Activated CD4-positive, CD25-positive, alpha-beta regulatory T cell (primary cell): ENCODE measurements at places on chromosomes 5 and 9.
A peak's percentile ranks its signal among the peaks of the same experiment; 100 is the strongest.

- DNase-seq = no peak
Measured at GRCh38 chr9:20659474-20659967, 24.5 kb upstream of the FOCAD start.

GRCh38 chr5:19616701-19617215, 371.2 kb downstream of the CDH18 start:
- no peak for DNase-seq

GRCh38 chr5:173069671-173070070, 13.5 kb downstream of the CREBRF start:
- no peak for DNase-seq

- DNase-seq = no peak
Measured at GRCh38 chr5:54539001-54539400, 21.4 kb downstream of the SNX18 start.

DNA sequence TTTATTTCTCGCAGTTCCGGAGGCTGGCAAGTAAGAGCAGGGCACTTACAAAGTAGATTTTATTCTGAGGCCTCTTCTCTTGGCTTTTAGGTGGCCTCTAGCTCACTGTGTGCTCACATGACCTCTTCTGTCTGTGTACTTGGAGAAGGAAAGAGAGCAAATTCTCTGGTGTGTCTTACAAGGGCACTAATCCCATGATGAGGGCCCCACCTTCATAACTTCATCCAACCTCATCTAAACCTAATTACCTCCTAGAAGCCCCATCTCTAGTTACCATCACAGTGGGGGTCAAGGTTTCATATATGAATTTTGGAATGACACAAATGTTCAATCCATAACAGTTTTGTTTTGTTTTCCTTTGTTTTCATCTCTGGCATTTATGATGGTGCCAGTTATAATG, 376.1 kb downstream of the ADGRV1 start:
- DNase-seq = no peak

DNA sequence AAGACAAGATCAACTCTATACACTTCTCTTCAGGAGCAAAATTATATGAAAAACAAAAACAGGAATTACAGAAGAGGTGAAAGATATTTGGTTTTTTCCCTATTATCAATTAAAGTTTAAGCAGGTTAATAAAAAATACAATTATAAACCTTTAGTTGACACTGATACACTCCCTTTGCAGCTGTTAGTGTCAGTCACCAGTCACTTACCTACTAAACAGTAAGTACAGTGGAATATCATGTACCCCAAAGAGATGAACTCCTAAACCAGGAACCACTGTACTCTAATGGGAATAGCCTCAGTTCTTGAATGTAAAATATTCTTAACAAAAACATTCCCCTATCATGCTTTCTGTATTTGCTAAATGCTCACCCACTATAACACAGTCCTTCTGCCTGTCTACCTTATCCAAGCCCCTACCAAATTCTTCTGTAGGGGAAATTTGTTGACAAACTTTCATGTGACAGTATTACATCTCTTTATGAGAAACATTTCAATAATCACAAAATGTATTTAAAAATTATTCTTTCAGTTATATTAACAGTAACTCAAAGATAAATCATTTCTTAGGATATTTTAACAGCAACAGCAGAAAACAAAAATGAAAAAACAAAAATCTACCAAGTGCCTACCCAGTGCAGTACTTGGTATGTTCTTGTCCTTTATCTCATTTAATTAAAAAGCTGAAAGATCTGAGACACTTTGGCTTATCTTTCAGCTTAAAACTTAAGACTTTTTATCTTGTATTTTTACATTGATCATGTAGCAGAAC, 212.8 kb downstream of the MLLT3 start:
- no peak for DNase-seq

DNA sequence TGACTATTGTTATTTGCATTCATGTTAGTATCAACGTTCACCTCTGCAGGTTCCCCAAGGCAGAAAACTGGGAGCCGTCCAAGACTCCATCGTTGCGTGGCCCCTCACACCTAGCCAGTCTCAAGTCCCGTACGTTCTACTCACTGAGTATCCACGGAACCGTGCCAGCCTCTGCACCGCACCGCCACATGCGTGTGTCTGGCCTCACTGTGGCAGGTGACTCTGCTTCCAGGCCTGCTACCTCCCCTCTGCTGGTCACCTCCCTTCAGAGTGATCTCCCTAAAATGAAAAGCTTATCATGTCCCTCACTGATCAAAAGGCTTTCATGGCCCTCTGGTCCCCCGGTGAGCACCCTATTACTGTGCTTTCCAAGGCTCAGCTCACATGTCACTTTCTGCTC, 108.1 kb downstream of the GABBR2 start:
- DNase-seq = no peak

DNA sequence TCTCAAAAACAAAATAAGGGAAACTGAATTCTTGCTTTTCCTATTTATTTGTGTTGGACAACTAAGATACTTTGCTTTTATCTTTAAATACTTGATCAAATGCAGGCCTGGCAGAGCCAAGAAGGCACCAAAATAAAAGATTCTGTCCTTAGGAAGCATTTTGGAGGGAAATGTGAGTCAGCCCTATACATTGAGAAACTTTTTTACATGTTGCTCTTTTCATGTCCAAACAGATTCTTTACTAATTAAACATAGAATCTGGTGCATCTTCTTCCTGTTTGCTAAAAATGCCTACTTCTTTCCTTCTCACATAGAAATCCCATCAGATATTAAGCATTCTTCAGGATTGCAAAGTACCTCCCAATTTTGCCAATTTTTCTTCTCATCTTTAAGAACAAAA, 1160.4 kb downstream of the EFNA5 start:
- DNase-seq = no peak

GRCh38 chr9:108113596-108113995, 624.0 kb upstream of the KLF4 start:
- DNase-seq = no peak

- DNase-seq = no peak
Measured at GRCh38 chr9:69089491-69089890, 53.9 kb downstream of the FXN start.

- no peak for DNase-seq
Measured at GRCh38 chr9:23502004-23502403, 324.0 kb downstream of the ELAVL2 start.

DNA sequence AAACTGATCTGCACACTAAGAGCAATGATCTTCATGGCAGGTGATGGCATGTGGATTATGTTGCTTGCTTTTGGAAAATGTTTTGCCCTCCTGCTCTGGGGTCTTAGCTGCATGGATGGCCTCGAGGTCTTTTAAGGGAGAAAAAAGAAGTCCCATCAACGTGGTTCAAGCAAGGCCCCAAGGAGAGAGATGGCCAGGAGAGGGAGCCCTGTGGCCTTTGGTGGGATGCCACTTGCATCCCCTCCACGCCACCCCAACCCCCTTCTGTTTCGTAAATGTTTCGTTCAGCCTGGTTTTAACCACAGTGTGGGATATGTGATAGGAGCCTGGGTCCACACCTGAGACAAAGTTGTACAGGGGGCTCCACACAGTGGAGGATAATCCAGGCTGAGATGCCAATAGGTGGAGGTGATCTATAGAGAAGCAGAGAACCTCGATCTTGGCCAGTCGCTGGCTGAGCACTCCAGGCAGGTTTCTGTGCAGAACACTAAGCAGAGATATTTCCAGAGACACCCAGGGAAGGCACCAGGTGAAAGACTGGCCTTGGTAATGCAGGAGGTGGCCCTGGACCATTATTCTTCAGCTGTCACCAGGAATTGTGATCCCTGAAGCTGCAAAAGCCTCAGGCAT, 25.8 kb upstream of the FRRS1L start:
- no peak for DNase-seq

- no peak for DNase-seq
Measured at GRCh38 chr5:136985785-136986475, 513.2 kb downstream of the SPOCK1 start.

DNA sequence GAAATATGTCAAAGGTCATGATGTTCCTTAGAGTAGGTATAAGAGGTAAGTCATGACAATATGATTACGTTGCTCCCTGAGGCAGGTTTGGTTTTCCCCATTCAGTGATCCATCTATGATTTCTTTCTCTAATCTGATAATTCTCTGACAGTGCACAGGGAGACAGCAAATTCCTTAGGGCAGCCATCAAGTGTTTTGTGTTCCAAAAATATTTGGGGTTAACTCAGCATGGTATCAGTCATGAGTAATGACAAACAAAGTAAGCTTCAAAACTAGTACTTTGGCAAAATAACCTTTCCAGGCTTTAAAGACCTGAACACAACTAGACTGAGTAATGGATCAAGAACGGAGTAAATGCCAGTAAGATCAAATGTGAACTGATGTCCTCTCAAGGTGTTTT, 55.3 kb upstream of the SPATA31E1 start:
- DNase-seq = no peak

GRCh38 chr9:69155341-69156030, 18.6 kb upstream of the TJP2 start:
- DNase-seq = no peak

GRCh38 chr9:133916159-133916541, 76.0 kb downstream of the VAV2 start:
- no peak for DNase-seq

GRCh38 chr5:2173151-2173834, 290.6 kb upstream of the IRX4 start:
- no peak for DNase-seq

- DNase-seq = peak; percentile 19
Measured at GRCh38 chr5:39197556-39197955, 21.8 kb downstream of the FYB1 start.

DNA sequence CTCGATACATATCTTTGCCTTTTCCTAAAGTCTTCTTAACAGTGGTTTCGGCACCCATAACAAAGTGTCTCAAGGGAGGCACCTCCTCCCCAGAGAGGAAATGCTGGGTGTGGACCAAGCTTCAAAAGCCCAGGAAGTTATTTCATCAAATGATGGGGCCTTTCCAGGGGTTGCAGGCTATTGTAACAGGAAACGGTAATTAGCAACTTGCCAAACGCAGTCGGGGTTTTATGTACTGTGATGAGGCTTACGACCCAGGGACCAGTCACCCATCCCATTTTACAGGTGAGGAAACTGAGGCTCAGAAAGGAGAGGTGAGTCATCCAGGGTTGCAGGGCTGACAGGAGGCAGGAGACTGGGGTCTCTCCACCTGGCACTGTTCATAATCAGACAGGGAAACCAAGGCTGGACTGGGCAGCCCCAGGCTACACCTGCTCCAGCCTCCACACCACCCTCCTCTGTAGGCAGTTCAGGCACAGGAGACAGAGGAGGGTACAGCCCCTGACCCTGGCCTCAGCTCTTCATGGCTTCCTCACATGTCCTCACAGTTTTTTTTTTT, 30.0 kb upstream of the SUSD3 start:
- no peak for DNase-seq

- DNase-seq = no peak
Measured at GRCh38 chr5:99814321-99815063, 720.7 kb upstream of the FAM174A start.

GRCh38 chr5:56077796-56078233, 83.1 kb upstream of the IL6ST start:
- DNase-seq = no peak

DNA sequence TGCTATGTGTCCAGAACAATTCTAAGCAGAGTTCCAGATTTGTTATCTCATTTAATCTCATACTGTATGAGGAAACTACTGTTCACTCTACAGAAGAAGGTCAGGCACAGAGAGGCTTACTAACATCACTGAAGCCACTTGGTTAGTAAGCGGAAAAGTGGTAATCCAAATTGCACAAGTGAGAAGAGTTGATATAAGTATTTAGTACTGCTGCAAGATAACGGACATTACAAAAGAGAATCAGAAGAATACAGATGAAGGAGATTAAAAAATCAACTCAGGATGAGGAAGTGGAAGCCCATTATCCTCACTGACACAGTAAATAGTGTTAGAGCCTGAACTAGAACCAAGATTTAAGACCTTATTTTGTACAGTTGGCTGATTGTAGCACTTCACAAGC, 22.3 kb upstream of the TLR4 start:
- DNase-seq = no peak

- DNase-seq = peak; percentile 14
Measured at GRCh38 chr9:131661568-131662288, 78.1 kb downstream of the RAPGEF1 start.

DNA sequence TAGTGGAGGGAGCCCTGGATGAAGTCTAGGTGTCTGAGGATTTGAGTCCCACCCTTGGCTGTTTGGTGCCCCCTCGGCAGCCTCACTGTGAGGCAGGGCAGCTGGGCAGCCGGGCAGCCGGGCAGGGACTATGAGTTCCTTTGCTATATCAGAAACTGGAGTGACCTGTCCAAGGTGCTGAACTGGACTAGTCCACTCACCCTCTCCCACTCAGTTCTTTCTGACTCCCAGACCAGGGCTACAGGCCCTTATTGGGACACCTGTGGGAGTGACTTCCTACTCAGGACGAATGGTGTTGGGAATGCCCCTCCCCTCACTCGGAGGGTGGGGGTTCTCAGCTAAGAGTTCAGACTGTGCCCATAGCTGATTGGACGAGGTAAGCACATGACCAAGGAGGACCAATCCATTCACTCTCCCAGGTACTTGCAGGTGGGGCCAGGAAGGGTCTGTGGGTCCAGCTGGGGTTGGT, 34.1 kb upstream of the RAPGEF1 start:
- no peak for DNase-seq

GRCh38 chr5:173667702-173668101, 51.3 kb upstream of the BOD1 start:
- DNase-seq = no peak

GRCh38 chr5:74885170-74885569, 19.0 kb upstream of the FAM169A start:
- no peak for DNase-seq

- DNase-seq = no peak
Measured at GRCh38 chr5:108546939-108547338, 165.0 kb upstream of the FBXL17 start.

GRCh38 chr9:98280574-98280973, 25.1 kb upstream of the TBC1D2 start:
- no peak for DNase-seq

DNA sequence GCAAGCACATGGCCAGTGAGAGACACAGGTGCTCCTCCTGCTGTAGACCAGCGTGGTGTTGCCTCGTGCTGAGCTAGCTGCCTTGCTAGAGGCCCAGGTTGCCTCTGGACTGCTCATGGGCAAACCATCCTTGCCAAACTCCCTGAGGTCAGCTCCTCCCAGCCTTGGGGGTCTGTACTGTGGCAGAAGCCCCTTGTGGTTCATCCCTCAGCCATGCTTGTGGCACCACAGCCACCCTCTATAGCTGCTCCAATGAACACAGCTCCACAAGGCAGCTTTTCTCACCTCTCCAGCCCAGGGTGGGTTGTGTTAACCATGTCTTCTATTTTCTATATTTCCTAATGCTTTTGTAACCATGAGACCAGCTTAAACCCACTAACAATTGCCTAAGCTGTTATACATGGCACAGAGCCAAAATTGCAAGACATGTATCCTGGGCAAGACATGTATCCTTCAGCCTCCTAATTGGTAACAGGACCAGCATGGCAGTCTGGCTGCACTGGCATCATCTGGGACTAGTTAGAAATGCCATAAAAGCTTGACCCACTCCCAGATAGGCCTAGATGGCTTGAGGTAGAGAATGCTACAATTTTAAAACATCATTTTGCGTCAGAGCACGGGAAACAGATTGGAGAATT, 183.1 kb upstream of the S1PR3 start:
- no peak for DNase-seq
